ENCODE measurements at places on chromosomes 5 and 9.
A peak's percentile ranks its signal among the peaks of the same experiment; 100 is the strongest.

- DNase-seq, result no peak
Measured at GRCh38 chr5:38756068-38756467, 89.7 kb upstream of the OSMR start.

DNA sequence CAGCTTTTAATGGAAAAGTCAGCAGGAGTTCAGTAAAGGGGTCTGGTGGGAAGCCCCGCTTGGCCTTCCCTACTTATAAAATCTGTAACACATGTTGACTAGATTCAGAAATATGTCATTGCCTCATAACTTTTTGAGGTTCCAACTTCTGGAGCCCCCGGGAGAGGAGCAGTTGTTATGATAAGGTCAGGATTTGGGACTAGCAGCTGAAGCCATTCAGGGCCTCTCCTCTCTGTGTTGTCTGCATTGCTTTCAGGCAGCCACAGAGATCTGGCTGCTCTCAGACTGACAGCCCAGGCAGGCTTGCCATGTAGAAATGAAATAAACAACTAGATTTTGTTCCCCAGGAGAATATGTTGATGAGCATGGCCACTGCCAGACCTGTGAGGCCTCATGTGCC lies 167.1 kb downstream of the RFK start:
- DNase-seq, result no peak

GRCh38 chr5:96254980-96255691 lies 177.9 kb downstream of the PCSK1 start:
- DNase-seq, result no peak

DNA sequence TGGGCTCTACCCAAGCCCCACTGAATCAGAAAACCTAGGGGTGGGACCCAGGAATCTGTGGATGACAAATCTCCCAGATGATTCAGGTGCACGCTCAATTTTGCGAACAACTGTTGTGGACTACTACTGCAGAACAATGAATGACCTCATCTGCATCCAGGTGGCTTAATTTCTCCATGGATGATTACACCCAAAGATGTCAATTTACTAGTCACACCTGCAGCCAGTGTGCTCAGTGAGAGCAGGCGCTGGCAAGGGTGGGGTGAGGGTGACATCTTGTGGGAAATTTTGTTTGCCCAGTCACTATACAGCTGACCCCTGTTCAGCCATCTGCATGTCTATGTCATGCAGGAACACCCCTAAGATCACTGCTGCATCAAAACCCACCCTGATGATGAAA lies 118.2 kb downstream of the ENTREP1 start:
- no peak for DNase-seq

- DNase-seq, result peak; percentile 29
Measured at GRCh38 chr9:122332083-122332482, 38.7 kb upstream of the PTGS1 start.

GRCh38 chr5:168472329-168472728 lies 13.9 kb upstream of the RARS1 start:
- DNase-seq, result peak; percentile 25

GRCh38 chr9:110355911-110356310 lies 18.2 kb upstream of the TXNDC8 start:
- no peak for DNase-seq

DNA sequence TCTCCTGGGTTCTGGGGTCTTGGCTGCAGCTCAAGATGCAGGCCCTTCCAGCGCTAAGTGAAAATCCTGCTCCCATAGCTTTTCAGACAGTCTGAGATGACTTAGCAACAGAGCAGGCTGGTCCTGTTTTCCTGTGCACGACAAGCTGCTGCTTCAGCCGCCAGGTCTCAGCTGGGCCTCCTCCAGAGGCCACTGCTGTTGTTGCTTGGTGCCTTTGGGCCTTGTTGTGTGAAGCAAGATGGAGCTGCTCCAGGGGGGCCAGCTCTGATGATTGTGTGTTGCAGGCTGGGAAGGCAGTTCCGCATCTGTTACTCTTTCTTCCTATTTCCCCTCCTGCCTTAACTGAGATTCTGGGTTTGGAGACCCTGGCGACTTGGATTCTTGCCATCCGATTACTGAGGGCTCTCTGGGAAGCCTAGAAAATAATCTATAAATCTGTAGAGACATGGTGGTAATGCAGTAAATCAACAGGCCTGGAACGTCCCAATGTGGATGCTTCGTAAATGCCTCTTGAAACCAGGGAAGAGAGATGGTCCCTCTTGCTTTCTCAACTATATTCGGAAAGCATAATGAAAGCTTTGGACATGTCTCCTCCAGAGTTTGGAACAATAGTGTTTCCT lies 3.2 kb downstream of the MAP1B start:
- peak; percentile 11 for DNase-seq

DNA sequence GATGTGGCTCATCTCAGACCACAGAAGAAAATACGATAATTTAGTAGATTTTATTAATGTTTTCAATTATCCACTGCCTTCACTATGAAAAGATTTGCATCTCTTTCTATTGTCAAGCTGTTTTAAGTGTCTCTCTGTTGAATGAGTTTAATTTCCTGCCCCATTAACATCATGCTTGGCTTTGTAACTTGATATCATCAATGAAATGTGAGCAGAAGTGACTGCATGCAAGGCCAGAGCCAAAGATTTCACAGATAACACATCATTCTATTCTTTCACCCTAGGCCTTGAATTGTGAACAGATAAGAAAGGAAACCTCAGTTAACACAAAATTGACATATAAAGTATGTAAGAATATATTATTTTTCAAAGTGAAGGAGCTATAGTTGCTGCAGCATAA lies 986.4 kb upstream of the CDH18 start:
- DNase-seq, result peak; percentile 6

GRCh38 chr5:11072568-11072967 lies 311.5 kb upstream of the DAP start:
- no peak for DNase-seq

GRCh38 chr5:148857474-148857873 lies 31.1 kb downstream of the ADRB2 start:
- no peak for DNase-seq

- DNase-seq, result no peak
Measured at GRCh38 chr9:114787781-114788498, 17.9 kb downstream of the TNFSF15 start.

GRCh38 chr9:8732367-8733075 lies 932.9 kb upstream of the DMAC1 start:
- DNase-seq, result no peak

DNA sequence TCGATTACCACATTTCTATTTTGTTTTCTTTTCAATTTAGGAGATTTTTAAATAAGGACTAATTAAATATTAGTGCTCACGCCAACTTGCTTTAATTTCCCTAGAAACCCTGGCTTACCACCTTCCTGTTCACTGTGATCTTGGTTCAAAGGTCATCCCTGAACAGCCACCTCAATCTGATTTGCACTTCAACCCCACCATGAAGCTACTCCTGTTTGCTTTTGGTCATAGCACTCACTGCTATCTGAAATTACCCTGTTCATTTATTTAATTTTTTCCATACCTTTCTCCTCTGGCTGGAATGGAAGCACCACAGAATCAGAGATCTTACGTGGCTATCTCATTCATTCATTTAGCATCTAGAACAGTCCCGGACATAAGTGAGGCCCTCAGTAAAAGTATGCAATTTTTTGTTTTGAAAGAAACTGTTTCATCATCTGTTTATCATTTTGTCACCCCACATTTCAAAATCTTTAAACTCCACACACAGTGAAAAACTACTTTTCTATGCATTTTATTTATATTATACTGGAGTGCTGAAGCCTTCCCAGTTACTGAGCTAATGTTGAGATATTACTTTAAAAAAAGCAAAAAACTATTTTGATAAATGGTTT lies 17.2 kb upstream of the ADAMTSL1 start:
- DNase-seq, result no peak

DNA sequence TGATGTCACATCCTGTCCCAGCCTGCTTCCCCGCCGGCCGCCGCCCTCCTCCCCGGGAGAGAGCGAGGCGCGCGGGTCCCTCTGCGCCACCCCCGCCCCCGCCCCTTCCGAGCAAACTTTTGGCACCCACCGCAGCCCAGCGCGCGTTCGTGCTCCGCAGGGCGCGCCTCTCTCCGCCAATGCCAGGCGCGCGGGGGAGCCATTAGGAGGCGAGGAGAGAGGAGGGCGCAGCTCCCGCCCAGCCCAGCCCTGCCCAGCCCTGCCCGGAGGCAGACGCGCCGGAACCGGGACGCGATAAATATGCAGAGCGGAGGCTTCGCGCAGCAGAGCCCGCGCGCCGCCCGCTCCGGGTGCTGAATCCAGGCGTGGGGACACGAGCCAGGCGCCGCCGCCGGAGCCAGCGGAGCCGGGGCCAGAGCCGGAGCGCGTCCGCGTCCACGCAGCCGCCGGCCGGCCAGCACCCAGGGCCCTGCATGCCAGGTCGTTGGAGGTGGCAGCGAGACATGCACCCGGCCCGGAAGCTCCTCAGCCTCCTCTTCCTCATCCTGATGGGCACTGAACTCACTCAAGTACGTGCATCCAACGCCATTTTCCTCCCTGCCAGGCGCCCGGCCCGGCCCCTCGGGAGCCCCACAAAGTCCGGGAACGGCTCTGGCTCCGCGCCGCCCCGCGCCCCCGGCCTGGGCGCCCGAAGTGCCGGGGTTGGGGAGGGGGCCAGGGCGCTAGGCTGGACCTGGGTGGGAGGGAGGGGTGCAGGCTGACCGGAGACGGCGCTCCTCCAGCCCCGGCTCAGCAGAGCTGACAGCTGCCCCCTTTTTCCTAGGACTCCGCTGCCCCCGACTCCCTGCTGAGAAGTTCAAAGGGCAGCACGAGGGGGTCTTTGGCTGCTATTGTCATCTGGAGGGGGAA lies 12.0 kb upstream of the OLFM1 start:
- peak; percentile 75 for DNase-seq

GRCh38 chr9:91905991-91906469 lies 44.0 kb downstream of the ROR2 start:
- no peak for DNase-seq

DNA sequence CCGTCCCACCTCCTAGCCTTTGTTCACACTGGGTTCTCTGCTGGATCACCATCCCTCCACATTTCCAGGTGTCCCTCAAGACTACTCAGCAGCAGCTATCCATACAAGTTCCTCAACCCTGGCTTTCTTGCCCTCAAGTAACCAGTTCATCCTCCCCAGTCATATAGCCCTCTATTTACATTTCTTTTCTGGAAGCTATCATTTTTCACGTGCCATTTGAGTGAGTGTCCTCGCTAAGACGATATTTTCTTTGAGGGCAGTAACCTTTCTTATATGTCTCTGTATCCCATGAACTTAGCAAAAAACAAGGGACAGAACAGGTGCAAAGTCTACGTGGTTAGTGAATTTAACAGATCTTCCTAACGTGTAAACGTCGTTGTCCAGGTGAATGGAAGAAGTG lies 29.6 kb upstream of the KCNMB1 start:
- DNase-seq, result no peak

- no peak for DNase-seq
Measured at GRCh38 chr5:4551034-4551433, 589.1 kb upstream of the ADAMTS16 start.

DNA sequence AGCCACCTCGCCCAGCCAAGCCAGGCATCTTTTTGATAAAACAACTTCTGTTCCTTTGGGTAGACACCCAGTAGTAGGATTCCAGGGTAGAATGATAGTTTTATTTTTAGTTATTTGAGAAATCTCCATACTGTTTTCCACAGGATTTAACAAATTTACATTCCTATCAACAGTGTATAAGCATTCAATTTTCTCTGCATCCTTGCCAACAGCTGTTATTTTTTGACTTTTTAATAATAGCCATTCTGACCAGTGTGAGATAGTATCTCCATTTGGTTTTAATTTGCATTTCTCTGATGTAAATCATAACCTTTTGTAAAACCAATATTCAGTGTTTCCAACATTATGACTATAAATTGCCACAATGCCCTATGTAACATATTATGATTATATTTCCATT lies 28.2 kb upstream of the CCNB1 start:
- DNase-seq, result no peak

DNA sequence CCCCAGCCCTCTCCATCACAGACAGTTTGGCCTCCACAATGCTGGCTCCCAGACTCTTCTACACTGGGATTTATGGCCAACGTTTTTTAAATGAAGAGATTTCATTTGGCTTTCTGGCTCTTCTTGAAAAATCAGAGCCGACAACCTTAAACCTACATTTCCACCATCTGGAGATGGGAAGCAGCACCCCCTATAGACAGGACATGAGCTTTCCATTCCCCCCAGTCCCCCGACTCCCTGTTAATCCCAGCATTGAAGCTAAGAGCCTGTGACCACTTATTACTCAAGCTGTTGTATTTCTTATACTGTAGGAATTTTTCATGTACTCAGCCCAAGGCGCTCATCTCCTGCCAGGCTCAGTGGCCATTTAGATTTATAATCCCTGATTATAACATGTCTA lies 34.0 kb upstream of the AFAP1L1 start:
- DNase-seq, result peak; percentile 57

DNA sequence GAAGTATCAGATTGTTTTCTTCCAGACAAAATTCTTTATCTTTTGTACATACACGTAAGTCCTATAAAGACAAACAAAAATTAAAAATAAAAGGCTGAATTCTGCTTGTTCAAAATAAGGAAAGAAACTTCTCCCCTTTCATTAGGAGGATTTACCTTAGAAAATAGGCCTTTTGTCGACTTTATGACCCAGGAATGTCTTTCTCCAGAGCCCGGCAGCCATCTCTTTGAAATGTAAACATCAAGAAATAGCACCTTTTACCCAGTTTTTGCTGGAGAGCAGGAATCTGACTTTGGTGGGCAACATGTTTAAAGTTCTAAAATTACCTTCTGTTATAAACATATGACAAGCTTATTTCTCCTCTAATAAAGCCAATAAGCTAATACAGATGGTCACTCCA lies 373.0 kb upstream of the FTMT start:
- DNase-seq, result peak; percentile 72

- no peak for DNase-seq
Measured at GRCh38 chr5:179309751-179310320, 35.4 kb downstream of the ADAMTS2 start.

- DNase-seq, result no peak
Measured at GRCh38 chr5:119074419-119074818, 3.5 kb downstream of the DMXL1 start.

DNA sequence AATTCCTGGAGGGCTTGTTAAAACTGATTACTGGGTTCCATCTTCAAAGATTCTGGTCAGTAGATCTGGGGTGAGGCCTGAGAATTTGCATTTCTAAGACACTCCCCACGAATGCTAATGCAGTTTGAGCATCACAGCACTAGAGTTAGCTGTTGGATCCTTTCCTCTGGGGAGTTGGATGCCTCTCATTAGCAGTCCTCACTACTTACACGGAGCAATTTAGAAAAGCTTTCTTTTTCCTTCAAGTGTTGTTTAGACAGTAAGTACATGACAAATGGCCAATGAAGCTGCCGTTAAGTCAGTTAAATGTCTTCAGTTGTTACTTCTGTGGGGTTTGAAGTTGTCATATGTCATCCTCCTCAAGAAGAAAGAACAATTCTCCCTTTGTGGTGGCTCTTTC lies 74.9 kb upstream of the HMHB1 start:
- DNase-seq, result no peak

GRCh38 chr5:136665331-136665730 lies 300.0 kb upstream of the TRPC7 start:
- DNase-seq, result no peak

GRCh38 chr5:6584101-6584645 lies 48.7 kb downstream of the NSUN2 start:
- no peak for DNase-seq

DNA sequence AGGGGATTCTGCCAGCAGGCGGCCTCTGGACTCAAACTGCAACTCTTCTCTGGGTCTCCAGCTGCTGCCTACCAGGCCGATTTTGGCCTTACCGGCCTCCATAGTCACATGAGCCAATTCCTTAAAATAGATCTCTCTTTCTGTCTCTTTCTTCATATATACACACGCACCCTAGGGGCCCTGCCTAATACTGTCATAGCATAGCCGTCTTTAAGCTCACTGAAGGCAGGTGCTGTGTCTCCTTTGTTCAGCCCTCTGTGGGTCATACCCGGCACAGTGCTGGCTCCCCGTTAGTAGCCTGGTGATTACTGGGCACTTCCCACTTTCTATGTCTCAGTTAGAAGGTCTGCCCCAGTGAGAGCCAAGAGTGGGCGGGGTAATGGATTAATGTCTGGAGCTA lies 140.9 kb downstream of the HSPA4 start:
- DNase-seq, result no peak

All from GM23338 (cell line).